SK-N-MC (cell line): ENCODE measurements at places on chromosomes 6 and 20.

DNA sequence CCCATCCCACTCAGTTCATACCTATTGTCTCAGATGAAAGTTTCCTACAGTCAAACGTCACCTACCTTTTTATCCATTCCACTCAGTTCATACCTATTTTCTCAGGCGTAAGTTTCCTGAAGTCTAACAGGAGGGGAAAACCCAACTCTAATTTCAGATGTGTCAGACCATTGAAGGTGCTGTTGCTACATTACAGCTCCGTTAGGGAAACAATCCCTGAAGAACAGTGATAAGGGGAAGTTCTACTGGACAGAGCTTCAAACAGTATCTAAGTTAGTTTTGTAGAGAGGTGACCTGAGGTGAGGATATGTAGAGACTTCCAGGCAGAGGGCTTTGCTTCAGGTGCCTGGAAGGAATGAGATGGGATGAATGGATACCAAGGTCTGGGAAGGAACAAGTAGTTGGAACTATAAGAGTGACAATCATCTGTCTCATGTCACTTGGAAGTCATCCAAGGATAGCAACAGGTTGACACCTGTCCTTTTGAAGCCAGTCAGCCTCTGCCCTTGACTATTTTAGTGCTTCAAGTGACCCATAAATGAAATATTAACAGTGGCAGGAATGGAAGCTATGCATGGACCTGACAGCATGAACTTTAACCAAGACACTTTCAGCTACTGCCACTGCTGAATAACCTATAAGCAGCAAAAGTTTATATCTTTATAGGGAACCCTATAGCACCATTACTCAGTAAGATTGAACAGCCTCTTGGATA is 191.6 kb upstream of the MOCS1 start:
- no peak for DNase-seq

GRCh38 chr6:15496345-15497131 is 166.3 kb downstream of the DTNBP1 start:
- DNase-seq: no peak

GRCh38 chr6:143594647-143595046 is 83.1 kb upstream of the PHACTR2 start:
- DNase-seq: no peak

DNA sequence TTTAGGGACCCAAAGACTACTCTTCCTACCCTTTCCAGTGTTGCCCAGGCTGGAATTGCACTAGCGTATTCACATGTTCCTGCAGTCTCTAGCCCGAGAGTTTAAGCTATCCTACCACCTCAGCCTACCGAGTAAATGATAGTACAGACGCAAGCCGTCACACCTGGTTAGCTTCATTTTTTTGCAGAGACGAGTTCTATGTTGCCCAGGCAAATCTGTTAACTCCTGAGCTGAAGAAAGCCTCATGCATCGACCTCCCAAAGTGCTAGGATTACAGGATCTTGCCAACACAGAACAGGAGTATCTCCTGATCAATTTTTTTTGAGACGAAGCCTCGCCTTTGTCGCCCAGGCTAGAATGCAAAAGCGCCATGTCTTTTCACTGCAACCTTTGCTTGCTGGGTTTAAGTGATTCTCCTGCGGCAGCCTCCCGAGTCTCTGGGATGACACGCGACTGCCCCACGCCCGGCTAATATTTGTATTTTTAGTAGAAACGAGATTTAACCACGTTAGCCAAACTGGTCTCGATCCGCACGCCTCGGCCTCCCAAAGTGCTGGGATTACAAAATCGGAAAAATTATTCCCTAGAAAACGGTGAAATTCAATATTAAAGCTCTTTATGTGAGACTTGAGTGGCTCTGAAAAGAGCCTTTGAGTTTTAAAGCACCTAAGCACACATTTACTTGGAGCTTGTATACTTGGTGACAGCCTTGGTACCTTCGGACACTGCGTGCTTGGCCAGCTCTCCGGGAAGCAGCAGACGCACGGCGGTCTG is 128.5 kb downstream of the HFE start:
- DNase-seq: no peak

DNA sequence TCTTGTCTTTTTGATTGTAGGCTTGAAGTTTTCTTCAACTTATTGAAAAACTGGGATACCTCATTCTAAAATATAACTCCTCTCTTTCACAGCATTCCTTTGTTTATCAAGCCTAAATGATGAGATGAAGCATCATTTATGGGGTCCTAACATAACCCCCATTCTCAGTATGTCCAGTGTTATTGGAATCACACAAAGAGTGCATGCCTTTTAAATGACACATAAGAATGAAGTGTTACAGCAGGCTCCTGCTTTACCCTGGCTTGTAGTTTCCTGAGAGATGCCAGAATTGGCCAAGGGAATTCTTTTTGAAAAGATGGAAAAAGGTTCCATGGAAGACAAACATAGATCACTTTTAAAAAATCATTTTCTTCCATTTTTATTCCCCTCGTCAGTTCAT is 502.4 kb downstream of the BCKDHB start:
- DNase-seq: no peak
